ENCODE measurements at places on chromosomes 3 and 15.

DNA sequence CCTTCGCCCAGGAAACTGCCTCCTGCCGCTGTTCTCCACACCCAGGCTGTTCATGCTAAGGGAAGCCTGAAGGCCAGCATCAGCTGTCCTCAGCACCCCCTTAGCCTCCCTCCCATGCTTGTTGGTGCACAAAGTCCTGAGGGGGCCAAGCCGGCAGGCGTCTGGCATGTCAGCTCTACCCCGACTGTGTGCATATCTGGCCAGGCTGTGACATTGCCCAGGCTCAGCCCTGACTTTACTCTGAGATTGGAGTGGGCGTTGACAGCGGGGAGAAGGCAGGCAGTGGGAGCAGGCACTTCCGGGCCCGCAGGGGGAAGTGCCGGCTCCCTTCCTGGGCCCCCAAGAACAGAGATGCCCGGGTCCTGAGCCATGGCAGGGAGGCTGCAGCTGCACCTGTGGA, 492.2 kb downstream of the AGBL1 start:
- DNase-seq, result no peak

DNA sequence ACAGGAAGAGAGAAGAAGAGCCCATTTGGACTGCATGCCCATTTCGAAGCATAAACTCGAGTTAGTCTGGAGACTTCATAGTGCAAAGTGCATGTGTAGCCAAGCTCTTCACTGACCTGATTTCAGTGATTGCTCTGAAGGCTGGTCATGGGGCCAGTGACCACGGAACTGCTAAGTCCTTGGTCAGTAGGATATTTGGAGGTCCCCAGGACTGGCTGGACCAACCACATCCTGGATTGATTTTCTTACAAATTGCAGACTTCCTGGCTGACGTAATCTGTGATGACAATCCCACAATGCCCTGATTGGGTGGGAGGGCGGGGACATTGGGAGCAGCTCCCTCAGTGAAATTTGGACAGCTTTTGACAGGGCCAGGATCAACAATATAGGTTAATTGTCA, 233.4 kb downstream of the CACNA2D3 start:
- DNase-seq, result no peak

DNA sequence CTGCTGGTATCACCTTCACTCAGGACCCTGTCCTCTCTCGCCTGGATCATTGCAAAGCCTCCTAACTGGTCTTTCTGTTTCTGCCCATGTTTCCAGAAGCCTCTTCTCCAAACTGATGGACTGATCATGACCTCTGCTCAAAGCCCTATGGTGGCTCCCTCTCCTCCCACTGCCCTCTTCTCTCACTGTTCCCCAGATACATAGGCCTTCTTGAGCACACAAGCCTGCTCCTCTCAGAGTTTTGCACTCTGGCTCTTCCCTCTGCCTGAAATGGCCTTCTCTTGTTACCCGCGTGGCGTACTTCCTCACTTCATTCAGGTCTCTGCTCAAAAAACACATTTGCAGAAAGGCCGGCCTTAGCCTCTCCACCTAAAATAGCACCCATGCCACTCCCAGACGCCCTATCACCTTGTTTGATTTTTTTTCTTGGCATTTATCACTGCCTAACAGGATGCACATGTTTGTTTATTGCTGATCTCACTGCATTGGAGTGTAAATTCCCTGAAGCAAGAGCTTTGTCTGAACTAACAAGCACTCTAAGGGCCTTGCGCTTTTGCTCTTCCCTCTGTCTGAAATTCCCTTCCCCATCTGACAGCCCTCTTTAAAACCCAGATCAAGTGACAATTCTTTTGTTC, 1.4 kb upstream of the ETFA start:
- no peak for DNase-seq

DNA sequence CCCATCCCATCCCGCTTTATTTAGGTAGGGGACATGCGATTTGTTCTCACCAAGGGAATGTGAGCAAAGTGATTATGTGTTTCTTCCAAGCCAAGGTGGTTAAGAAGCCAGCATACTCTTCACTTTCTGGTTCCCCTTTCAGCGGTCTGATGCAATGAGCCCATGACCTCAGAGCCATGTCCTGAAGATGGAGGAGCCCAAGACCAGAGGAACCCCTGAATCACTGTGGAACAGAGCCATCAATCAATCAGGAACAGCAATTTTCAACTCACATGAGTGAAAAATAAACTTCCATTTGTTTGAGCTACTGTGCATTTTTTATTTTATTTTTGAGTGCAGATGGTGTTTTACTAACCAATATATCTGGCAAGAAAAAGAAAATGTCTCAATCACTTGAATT, 10.8 kb downstream of the THRB start:
- DNase-seq, result peak; percentile 37

- no peak for DNase-seq
These were observed 99.8 kb downstream of the NSUN3 start for GRCh38 chr3:94162700-94163099.

GRCh38 chr15:38377636-38378035, 76.3 kb upstream of the FAM98B start:
- DNase-seq, result no peak

DNA sequence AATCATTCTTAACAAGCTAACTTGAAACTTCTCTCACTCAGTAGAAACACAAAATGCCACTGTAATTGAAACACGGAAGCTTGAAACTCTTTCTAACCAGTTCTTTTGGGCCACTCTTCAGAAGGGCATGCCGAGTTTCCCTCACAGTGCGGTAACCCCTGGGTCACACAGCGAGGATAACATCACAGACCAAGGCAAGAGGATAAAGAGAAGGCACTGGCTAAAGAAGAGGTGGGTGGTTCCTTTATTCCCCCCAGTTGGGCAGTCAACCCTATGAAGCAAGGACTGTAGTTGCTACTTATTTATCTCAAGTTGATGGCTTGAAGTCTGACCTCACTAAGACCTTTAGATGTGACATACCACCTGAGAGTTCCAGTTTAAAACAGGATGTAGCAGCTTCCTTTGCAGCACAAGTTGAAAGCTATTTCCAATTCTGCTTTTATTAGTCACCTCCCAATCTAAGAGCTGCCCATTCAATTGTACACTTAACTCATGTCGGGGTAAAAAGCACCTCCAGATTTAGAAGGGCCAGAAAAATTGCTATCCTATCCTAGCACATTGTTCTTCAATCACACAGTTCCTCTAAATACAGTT, 272.4 kb downstream of the TIGIT start:
- no peak for DNase-seq

- no peak for DNase-seq
These were observed 36.9 kb downstream of the TSPAN3 start for GRCh38 chr15:77033729-77034671.

GRCh38 chr3:146035366-146035765, 125.6 kb downstream of the PLOD2 start:
- no peak for DNase-seq

GRCh38 chr15:42154212-42154941, 2.1 kb downstream of the PLA2G4F start:
- no peak for DNase-seq

GRCh38 chr15:57652481-57652880, 54.0 kb upstream of the POLR2M start:
- no peak for DNase-seq

DNA sequence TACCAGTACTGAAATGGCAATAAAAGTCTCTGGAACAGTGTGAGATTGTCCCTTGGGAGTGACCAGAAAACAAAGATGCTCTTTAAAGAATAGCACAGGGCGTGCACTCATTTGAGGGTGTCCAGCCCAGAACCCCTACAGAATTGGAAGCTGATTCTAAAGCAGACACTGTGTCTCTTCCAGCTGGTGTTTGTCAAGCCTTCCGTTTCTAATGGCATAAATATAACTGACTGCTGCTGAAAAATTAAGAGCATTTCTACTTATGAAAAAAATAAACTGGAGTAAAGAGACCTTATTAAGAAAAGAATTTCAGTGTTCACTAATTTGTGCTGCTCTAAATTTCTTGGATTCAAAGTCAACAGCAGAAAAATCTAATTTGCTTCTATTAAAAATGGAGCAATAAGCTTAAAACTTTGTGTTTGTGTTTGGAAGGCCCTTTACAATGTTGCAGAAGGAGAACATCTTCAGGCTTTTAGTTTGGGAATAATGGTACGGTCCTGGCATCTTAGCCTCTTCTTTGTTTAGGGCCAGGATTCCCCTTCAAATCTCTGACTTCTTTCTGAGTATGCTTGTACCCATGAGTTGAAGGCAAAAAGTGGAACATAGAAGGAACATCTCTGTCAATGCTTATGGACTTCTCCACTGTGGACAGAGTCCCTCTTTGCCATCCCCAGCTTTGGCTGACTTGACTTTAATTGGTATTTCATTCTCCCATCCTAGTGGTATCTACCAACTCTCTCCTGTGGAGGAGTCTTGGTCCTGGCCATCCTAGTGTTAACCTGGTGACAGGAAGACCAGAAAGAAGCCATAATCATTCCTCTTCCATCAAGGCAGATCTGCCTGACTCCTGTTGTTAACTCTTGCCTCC, 65.9 kb downstream of the THSD4 start:
- DNase-seq, result no peak

DNA sequence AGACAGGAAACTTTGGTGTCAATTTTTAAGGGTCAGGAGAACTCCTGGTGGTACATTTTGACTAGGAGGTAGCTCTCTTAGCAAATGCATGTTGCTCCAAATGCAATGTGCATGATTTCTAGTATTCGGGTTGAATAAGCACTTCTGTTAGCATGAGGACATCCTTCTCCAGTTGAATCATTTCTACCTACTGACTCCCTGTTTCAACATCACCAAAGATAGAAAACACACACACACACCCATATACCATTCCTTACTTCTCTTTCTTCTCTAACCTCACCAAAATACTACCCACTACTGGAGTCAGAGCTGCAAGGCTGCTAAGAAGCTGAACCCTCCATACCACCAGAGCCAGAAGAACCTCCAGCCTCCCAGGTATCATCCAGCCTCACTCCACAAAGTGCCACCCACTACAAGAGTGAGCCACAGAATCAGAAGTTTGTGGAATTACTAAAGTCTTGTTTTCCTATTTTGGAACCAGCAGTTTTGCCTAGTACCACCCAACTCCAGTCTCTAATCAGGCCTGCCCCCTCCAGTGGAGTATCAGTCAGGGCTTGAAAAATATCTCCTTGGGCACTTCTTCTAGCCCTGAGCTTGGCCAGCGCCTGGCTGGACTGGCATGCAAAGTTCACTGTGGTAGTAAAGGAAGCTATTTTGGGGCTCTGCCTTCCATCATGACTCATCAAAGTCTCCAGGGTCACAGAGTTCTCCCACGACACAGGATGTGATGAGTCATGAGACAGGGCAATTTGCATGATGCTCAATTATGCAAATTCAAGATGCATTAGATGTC, 110.3 kb downstream of the CYP19A1 start:
- peak; percentile 29 for DNase-seq

GRCh38 chr15:100493213-100493612, 35.5 kb downstream of the CERS3 start:
- DNase-seq, result no peak

GRCh38 chr15:58983261-58983660, 4.2 kb upstream of the RNF111 start:
- no peak for DNase-seq

DNA sequence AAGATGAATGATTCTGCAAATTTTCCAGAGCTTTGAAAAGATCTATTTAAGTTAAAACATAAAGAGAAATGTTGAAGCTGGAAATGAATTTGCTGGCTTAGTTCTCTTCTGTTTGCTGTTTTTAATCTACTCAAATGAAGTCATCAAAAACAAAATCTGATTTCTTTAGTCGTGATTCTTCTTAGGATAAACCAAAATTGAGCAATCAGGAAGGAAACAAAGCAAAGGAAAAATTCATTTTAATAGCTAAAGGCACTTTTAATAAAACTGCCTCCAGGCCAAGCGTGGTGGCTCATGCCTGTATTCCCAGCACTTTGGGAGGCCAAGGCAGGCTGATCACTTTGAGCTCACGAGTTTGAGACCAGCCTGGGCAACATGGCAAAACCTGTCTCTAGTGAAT, 91.2 kb downstream of the DUT start:
- DNase-seq, result no peak

GRCh38 chr15:74340150-74340549, 27.3 kb downstream of the CYP11A1 start:
- DNase-seq, result no peak

DNA sequence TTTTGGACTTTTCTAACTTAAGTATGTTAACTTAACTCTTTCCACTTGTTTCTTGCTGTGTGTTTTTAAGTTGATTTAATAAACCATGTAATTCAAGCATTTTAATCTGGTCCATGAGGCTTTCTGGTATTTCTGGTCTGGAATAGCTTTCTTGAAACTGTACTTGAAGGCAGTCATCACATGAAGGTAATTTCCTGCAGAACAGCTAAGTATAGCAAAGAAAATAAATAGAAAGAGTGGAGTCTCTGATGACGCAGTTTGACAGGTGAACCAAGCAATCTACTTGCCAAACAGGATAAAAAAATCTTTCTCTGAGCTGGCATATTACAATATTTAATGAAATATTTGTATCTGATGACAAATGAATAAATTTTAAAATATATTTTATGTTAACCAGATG, 74.9 kb downstream of the BTLA start:
- no peak for DNase-seq

GRCh38 chr15:100821327-100821726, 58.3 kb upstream of the ALDH1A3 start:
- no peak for DNase-seq

DNA sequence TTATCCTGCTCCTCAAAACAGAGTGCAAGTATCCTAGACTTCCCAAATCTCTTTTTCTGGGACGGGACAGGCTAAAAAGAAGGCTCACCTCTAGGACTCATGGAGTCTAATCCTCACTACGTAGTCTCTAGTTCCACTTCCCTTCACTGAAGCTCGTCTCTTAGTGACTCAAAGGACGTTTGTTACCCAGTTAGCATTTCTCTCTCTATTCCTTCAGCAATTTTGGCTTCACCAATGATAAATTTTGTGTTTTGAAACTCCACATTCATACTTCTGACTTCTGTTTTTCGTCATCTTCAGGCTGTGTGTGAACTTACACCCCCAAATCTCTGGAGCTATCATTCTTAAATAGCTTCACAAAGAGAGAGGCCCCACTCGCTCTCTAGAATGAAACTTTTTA, 627.1 kb downstream of the NAALADL2 start:
- DNase-seq, result no peak

DNA sequence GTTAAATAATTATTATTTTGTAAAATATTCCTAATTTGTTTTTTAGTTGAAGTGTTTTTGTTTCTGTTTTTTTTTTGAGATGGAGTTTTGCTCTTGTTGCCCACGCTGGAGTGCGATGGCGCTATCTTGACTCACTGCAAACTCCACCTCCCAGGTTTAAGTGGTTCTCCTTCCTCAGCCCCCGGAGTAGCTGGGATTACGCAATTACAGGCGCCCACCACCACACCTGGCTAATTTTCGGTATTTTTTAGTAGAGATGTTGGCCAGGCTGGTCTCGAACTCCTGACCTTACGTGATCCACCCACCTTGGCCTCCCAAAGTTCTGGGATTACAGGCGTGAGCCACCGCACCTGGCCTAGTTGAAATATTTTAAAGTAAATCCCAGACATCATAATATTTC, 48.7 kb upstream of the GATM start:
- no peak for DNase-seq

GRCh38 chr3:157285141-157285540, 125.2 kb upstream of the CCNL1 start:
- no peak for DNase-seq

DNA sequence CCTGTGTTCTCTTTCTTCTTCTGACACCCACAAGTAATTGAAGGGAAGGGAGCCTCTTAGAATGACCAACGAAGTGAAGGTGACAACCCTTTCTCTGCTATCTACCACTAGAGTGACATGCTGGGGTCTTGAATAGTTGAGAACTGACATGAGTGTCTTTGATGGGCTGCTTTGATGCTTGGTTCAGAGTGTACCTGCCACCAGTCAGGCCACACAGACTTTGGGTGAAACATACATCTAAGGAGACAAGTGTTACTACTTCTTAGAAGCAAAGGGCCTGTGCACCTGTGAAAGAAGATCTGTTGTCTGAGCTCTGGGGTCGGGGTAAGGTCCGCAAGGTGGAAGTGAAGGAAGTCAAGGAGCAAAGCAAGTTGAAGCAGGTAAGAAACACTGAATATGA, 1040.7 kb upstream of the CFAP20DC start:
- DNase-seq, result peak; percentile 21
